ENCODE measurements at places on chromosomes 6 and 20.

DNA sequence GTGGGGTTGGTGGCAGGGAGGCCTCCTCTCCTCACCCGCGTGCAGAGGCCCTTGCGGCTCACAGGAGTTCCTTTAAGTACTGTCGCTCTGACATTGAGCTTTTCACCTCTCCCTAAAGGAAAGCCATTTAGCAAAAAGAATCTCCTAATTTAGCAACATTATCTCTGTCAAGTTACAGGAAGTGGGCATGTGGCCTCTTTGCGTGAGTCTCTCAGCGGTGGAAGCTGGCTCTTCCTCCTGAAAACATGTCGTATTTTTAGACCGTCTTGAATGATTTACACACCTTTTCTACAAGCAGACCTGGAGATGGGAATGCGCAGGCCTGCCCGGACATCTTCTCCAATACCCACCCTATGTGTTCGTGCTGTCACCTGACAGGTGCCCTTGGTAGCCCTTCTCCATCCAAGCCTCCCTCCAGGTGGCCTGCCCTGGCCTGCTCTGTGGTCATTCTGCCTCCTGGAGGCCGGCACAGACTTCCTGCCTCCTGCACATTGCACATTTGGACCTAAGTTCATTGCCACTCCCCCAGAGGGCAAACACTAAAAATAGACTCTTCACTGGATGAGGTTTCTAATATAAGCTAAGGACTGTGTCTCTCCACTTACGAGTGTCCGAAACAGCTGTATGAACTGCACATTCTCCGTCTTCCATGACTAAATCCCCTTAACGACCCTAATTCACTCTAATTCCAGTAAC is 18.5 kb upstream of the PHACTR3 start:
- no peak for DNase-seq

- no peak for DNase-seq
Observed at GRCh38 chr6:129890701-129891100, 29.6 kb upstream of the TMEM244 start.

GRCh38 chr20:18005170-18005989 is 36.6 kb downstream of the MGME1 start:
- peak; percentile 59 for DNase-seq

DNA sequence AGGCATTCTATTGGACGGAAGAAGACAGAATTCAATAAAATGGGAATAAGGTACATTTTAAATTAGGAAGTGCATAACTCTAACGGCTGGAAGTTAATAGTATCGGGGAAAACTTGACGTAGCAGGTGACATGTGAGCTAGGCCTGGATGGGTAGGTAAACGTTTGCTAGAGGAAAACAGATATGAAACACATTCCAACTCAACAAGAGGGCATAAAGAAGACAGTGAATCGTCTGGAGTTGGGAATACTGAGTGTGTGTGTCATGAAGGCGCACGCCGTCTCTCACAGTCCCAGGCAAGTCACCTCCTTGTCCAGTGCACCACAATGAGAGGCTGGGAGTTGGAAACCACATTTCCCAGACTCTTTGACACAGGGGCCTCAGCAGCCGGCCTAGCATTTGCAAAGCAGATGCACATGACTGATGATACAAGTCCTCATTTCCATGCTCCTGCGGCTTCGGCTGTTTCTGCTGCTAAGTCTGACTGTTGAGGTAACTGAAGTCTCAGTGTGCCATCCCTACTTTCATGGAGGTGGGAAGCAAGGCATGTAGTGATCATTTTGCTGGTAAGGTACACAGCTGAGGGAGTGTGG is 16.5 kb upstream of the NHSL1 start:
- DNase-seq: no peak

GRCh38 chr6:13331516-13332348 is 3.4 kb upstream of the TBC1D7 start:
- no peak for DNase-seq

DNA sequence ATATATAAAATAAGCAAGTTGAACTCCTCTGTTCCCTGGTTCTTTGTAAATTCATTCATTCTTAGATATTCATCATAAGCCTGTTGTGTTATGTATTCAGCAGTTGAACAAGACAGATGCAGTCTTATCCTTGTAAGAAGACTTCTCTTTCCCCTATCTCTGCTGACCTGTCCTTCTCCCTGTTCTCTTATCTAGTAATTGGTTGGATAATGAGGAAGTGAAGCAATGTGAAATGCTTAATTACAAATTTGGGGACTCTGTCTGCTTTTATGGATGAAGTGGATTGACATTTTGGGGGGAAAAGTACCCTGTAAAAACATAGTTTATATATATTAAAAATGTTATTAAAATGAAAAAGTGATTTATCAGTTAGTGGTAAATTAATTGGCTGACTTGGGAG is 37.0 kb downstream of the CDKAL1 start:
- no peak for DNase-seq
